Bladder microvascular endothelial cell (primary cell): ENCODE measurements at places on chromosomes 4 and X. TPM values are rescaled to one million over a fixed set of nuclear protein-coding genes. Genes with fewer than 3 reads are reported as not detected.

The PPP1R2C gene
- not detected in 2 replicates for total RNA-seq

The SHOX gene
- total RNA-seq = not detected in 2 replicates

The SSX4B gene
- total RNA-seq = not detected in 2 replicates

The FGFR3 gene
- 0.32 and 3.2 TPM in 2 replicates for total RNA-seq

The NOX1 gene
- not detected in 2 replicates for total RNA-seq

The ADGRL3 gene
- total RNA-seq = under 0.01 and 4.5 TPM in 2 replicates

The ALPK1 gene
- total RNA-seq = 4.2 and 5.3 TPM in 2 replicates

The TLR8 gene
- not detected in 2 replicates for total RNA-seq

The SYP gene
- 0.31 and 0.32 TPM in 2 replicates for total RNA-seq

The SPATA18 gene
- 5.3 and 9.1 TPM in 2 replicates for total RNA-seq

The TRAM1L1 gene
- 0.16 and 1.4 TPM in 2 replicates for total RNA-seq

The CLCN4 gene
- total RNA-seq = 3.1 and 8.3 TPM in 2 replicates

The TSPAN7 gene
- 6.6 and 9.6 TPM in 2 replicates for total RNA-seq

The PAGE5 gene
- not detected in 2 replicates for total RNA-seq
